ENCODE measurements at places on chromosomes 16 and 17. TPM values are rescaled to one million over a fixed set of nuclear protein-coding genes. Genes with fewer than 3 reads are reported as not detected.

GRCh38 chr16:67181346-67181745 is 2.4 kb downstream of the MATCAP1 start:
- DNase-seq: no peak

DNA sequence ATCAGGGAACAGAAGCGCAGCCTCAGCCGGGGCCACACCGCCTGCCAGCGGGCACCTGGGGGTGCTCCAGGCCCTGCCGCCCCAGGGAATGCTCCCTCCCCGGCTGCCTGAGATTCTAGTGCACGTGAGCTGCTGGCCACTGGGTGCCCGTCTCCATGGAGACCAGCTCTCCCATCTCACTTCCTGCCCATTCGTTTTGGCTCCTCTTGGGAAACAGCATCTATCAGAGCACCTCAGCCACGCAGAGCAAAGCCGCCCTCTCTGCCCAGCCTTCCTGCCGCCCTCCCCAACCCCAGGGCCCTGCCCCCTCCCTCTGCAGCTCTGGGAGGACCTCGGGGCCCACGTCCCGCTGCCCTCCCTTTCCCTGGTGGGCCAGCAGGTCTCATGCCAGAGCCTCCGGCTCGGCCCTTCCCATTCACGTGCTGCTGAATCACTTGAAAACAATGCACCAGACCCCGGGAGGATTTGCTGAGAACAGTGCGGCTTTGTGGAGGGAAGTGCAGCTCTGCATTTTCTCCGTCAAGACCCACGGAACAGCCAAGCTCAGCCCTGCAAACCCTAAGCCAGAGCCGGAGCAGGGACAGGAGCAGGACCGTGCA is 19.4 kb downstream of the CEP295NL start:
- no peak for DNase-seq

DNA sequence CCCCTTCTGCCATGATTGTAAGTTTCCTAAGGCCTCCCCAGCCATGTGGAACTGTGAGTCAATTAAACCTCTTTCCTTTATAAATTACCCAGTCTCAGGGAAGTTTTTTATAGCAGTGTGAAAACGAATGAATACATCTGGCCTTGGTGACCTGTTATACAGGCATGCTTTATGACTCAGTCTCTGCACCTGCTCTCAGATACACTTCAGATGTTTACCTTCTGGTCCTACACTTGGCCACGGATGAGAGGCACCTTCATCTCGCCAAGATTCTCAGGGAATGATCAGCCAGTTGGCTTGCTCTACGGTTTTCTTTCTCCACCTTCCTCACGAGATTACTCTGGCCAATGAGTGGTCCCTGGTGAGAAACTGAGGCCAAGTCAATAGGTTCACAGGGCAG is 304.7 kb downstream of the CA10 start:
- no peak for DNase-seq

DNA sequence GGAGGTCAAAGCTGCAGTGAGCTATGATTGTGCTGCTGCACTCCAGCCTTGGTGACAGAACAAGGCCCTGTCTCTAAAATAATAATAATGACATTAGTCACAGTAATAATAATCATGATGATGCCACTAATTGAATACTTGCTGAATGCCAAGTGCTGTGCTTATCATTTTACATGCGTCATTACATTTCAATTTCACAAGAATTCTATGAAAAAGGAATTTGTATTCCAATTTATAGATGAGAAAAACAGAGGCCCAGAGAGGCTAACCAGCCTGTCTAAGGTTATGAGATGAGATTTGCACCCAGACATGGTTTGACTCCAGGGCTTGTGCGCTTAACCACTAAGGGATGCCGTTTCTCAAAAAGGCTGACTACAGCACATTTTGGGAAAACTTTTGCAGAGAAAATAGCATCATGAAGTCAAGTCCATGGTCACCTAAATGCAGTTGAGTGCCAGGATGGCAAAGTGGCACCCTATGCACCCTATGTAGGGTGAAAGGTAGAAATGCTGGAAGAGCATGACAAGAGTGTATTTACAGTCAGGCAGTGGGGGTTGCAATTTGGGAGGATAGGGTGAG is 144.3 kb upstream of the CACNG3 start:
- no peak for DNase-seq

- no peak for DNase-seq
Measured at GRCh38 chr17:9173386-9173983, 152.2 kb downstream of the NTN1 start.

GRCh38 chr17:64938290-64938689 is 19.0 kb upstream of the LRRC37A3 start:
- peak; percentile 53 for DNase-seq

GRCh38 chr17:67813803-67814180 is 11.5 kb upstream of the BPTF start:
- no peak for DNase-seq

- DNase-seq: no peak
Measured at GRCh38 chr16:21179983-21180365, 21.5 kb downstream of the LDAF1 start.

- no peak for DNase-seq
Measured at GRCh38 chr17:18280249-18280648, 19.8 kb downstream of the MIEF2 start.

DNA sequence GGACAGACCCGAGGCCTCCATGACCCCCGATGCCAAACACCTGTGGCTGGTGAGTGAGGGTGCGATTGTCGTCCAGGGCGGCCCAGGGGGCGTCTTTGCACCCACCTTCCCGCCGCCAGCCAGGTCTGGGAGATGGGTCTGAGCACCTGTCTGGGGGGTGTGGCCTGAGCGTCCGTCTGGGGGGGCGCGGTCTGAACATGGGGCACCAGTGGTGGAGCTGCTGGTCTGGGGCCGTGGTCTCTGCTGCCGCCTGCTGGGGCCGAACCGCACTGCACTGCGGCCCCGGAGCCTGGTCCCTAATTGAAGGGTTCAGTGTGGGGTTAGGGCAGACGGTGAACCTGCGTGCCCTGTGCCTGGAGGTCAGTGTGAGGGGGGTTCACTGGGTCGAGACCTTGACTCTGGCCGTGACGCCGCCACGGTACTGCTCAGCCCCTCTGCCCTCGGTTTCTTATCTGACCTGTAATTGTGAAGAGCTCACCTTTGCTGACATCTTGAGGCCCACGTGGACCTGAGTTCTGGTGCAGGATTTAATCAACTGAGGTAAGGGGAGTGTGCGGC is 12.6 kb upstream of the TCF25 start:
- DNase-seq: peak; percentile 95

The TMEM88 gene
- 6.1 TPM for total RNA-seq

The GH1 gene
- total RNA-seq: not detected

The AGRP gene
- total RNA-seq: not detected

The HNF1B gene
- total RNA-seq: 2.9 TPM

Data from activated CD4-positive, alpha-beta T cell treated with anti-CD3 and anti-CD28 coated beads, Interleukin-2, amount 10 ng/mL, durations not matched to agents 24 days and 14 days (primary cell).